ENCODE measurements at places on chromosomes 11 and 22.

DNA sequence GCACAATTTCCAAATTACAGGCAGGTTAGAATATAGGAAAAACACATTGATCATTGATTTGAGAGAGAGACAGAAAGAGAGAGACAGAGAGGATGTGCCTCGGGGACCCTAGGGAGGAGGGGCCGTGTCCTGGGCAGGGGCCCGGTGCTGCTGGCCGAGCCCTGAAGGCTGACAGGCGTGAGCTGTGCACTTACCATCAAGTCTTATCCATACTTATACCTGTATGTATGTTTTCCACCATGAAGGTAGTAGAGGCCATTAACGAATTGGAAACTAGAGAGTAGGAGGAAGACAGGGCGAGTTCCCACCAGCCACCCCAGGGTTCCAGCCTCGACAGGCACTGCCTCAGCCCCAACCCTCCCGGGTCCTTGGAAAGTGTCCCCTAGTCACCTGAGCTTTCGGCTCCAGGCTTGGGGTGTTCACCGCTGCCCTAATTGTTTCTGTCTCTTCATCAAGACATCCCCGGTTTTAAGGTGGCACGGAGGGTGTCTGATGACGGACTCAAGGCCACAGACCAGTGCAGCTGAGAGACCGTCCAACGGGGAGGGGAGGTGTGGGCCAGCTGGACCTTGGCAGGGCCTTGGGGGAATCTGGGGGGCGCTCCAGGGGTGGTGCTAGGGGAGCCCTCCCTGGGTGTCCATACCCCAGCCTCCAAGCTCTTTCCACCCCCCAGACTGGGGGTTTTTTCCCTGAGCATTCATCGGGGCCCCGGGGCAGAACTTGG lies 431.3 kb downstream of the TBC1D22A start:
- no peak for DNase-seq

- no peak for DNase-seq
Measured at GRCh38 chr11:104583857-104584256, 314.4 kb downstream of the CASP12 start.

- peak; percentile 38 for DNase-seq
Measured at GRCh38 chr11:70111269-70112016, 33.3 kb downstream of the ANO1 start.

GRCh38 chr11:116579031-116579653 lies 193.6 kb downstream of the BUD13 start:
- no peak for DNase-seq

DNA sequence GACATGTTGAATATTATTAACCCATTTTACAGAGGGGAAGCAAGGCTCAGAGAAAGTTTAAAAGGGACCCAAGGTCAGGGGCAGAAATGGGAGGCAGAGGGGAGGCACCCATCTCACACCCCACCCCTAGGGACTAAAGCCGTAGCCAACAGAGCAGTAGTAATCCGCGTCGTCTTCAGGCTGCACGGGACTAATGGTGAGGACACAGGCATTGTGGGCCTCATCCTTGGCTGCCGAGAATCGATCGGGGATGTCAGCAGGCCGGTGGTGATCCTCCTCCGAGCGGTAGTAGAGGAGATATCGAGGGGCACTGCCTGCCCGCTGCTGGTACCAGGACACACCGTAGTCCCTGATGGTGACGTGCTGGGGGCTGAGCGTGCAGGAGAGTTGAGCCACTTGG lies 1.5 kb downstream of the VPREB3 start:
- no peak for DNase-seq

DNA sequence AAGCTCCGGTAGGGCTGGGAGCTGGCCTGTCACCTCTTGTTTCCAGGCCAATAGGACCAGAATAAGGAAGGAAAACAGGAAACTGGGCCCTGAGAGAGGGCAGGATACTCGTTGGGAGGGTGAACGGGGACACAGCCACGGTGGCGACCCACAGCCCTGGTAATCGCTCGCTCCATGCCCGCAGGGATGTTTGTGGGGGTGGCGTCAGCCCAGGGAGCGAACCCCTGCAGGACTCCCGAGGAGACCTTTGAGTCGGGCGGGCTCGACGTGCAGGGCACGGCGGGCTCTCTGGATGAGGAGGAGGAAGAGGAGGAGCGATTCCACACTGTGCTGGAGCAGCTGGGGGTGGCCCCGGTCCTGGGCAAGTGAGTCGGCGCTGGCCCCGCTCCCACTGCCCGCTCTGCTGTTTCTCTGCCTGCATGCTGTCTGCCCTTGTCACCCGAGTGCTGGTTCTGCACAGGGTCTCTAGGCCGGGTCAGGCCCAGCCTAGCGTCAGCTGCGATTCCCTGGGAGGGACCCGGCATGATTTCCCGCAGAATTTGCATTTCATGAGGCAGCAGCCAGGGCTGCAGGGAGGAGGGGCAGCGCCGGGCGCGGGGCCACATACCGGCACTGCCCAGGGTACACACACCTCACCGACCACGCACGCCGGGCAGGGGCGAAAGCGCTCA lies 1.6 kb downstream of the CRACR2B start:
- DNase-seq = no peak

DNA sequence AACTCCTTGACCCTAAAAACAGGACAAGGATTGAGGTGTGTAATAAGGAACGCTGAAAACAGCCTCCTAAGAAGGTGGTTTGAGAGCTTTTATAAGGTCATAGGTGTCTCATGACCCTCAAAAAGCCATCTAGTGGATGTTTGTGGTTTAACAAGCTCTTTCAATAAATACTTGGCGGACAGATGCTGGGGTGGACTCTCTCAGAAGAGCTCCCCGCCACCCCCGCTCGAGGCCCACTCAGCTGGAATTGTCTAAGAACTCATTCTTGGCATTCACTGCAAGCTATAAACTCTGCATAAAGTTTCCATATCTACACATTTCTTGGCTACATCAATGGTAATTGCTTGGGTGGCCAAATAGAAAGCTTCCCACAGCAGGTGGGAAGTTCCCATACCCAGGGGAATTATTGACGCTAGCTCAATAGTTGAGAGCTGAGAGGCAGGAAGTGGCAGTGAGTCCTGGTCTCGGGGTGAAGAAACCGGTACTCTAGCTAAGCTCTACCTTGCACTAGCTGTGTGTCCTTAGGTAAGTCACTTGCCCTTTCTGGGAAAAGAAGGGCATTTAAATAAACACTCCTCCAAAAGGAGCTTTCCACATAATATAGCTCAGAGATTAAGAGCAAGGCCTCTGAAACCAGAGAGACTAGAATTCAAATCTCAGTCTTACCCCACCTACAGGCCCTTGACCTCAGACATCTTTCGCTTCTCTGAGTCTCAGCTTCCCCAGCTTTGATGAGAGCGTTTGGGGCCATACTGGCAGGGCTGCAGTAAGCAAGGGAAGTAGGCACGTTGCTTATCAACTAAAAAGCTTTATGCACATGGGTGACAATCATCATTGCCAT lies 6.4 kb downstream of the MS4A15 start:
- DNase-seq = no peak

DNA sequence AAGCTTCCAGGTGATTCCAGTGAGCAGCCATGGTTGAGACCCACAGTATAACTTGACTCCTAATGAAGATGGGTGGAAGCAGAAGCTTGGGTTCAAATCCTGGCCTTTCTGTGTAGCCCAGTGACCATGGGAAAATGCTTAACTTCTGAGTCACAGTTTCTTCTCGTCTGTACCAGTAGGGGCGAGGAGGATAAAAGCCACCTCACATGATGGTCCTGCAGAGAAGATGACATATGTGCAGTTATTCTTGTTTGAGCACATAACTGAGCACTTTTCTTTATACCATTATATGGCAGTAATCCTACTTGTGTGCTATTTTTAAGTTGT lies 4.9 kb downstream of the TMEM109 start:
- no peak for DNase-seq

GRCh38 chr11:27171376-27171958 lies 130.9 kb downstream of the BBOX1 start:
- DNase-seq = no peak

GRCh38 chr22:43745783-43746356 lies 66.2 kb downstream of the EFCAB6 start:
- no peak for DNase-seq

DNA sequence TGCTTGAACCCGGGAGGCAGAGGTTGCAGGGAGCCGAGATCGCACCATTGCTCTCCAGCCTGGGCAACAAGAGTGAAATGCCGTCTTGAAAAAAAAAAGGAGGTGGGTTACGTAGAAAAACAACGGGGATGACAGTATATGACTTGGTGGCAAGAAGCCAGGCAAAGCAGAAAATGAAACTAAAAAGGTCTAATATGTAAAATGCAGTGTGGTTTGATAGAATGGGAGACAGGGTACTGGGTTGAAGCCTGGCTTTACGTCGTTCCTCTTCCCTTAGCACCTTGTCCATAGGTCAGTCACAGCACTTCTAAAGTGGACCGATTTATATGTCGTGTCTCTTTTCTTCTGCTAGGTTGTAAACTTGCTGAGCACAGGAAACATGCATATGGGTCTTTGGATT lies 274.9 kb upstream of the ZC3H12C start:
- no peak for DNase-seq

- no peak for DNase-seq
Measured at GRCh38 chr22:44329179-44329796, 16.5 kb upstream of the SHISAL1 start.

DNA sequence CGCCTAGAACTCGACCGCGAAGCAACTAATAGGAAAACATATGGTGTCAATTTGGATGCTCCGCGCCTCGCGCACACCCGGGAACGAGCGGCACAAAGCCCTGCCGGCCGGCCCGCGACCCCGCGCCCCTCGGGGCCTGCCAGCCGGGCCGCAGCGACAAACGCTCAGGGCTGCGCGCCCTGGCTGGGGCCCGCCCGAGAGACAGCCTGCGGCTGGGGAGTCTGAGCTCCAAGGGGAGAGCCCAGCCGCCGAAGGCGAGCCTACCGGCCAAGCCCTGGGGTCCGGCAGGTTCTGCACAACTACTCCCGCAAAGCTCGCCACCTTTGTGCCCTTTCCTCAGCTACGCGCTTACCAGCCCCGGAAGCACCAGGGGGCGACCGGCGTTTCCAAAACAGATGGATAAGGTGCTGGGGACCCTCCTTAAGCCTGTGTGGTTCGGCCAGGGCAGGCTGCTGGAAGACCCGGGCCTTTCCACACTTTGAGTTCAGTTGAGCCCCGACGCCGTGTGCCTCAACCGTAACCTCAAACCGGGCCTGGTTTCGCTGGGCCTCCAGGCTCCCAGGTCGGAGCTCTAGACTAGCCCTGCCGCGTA lies 6.0 kb downstream of the PAX6 start:
- DNase-seq = no peak

DNA sequence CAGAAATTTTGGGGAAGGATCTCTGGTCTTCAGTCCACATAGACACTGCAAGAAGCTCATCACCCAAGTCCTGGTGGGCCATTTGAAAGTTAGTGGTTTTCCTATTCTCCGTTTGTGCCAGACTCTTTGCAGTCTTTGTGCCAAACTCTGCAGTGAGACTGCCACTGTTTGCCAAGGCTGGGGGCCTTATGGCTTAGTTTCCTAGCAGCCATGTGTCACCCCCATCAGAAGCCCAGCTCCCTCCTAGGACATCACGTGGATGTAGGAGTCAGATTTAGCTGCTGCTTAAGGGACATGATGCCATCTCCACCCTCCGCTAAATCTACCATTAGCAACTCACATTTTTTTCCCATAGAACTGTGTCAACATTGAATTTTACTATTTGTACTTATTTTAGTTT lies 220.0 kb downstream of the C11orf91 start:
- DNase-seq = no peak

- no peak for DNase-seq
Measured at GRCh38 chr11:78323363-78323762, 94.3 kb downstream of the GAB2 start.

DNA sequence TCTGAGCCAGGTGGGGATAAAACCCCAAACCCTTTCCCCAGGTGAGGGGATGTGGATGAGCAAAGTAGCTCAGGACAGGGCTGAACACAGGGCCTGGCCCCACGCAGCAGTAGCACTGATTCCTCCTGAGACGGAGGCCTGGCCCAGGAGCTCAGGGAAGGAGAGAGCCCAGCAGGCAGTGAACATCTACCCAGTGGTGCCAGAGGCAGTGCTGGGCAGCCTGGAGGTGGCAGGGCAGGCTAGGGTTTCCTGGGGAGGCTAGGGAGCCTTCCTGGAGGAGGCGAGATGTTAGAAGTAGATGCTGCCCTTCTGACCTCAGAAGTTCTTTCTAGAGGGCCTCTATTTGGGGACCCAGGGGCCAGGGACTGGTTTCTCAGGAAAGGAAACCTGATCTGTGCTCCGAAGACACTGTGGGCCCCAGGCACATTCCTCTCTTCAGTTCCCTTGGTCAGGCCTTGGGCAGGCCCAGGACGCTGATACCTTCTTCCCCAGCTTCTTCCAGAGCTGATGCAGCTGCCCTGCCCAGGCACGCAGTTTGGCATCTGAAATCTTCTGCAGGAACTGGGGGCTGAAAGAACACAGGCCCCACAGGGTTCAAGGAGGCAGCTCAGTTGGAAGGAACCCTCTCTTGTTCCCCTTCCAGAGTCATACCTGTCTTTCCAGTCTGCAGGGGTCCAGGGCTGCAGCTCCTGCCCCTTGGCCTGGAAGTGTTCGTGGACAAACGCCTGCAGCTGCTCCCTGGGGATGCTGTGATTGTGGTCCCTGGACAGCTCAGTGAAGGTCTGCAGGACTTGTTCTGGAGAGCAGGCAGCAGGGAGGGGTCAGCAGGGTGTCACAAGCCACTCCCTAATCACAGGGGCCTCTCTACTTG lies 16.8 kb downstream of the TREH start:
- no peak for DNase-seq

DNA sequence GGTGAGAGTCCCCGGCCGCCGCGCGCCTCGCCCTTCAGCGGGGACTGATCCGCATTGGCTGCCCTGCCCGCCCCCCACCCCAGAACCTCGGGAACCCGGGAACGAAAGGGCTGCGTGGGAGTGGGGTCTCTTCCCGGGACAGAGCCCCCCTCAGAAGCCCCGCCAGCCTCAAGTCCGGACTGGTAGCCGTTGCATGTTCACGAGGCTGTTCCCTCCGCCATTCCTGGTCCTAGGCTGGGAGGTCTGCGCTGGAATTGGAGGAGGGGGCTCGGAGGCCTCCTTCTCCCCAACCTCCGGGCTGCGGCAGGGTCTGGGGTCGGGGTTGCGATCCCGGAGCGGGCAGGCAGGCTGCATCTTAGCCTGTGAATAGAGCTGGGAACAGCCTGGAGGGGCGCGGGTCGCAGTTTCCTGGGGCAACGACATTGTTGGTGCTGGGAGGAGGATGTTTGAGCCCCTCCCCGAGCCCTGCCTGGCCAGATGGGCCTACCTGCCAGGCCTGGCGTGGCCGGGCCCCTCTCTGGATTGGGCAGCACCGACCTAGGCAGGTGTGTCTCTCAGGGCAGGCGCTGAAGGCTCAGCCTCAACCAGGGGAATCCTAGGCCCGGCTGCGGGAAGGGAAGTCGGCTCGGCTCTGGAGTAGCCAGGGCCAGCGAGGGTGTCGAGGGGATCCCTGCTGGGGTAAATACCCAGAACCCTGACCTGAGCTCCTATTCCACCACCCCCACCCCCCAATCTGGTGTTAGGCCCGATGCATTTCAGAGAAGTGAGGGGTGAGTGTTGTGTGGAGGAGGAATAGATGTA lies 670 bp downstream of the MAPK8IP1 start:
- no peak for DNase-seq

Measured in AG09319 (cell line).